ENCODE measurements at places on chromosomes 3 and 15.

- DNase-seq, result no peak
These were observed 92.2 kb upstream of the NTRK3 start for GRCh38 chr15:88348579-88349230.

GRCh38 chr3:133505813-133506212 lies 67.7 kb upstream of the CDV3 start:
- no peak for DNase-seq

DNA sequence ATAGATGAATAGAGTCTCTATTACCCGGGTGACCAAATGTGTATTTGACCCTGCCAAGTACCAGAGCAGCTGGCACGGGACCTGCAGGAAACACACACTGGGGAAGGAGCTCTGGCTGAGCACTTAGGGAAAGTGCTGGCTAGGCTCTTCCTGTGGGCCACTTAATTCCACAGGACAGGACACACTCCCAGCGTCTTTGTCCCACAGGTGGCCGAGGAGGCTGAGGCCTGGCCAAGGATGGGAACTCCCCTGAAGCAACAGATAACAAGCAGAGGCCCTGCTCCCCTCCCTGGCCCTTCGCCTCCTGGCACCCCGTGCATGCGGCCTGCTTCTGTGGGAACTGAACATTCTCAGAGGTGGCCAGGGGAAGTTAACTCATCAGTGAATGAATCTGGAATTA lies 180.8 kb downstream of the ATP10A start:
- no peak for DNase-seq

- no peak for DNase-seq
These were observed 199.3 kb downstream of the TNIK start for GRCh38 chr3:171260899-171261298.

GRCh38 chr3:159848348-159849118 lies 140.1 kb upstream of the IL12A start:
- no peak for DNase-seq

- no peak for DNase-seq
These were observed 196.7 kb upstream of the P2RY1 start for GRCh38 chr3:152638214-152638613.

DNA sequence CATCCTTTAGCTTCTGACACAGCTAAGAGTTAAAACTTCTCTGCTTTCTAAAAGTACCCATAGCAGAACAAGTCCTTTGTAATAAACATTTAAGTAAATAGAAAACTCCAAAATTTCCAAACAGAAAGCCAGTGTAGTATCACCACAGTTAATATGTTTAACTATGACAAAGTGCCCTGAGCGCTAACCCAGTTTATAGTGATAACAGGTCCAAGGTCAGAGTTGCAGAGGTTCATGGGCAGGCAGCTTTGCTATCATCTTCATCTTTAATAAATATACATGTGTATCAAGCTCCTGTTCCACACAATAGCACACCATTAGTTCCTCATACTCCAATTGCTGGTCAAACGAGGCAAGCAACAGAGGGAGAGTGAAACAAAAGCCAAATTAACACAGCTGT lies 12.4 kb upstream of the TOP2B start:
- no peak for DNase-seq

Data from HL-60 (cell line).